Activated naive CD4-positive, alpha-beta T cell treated with anti-CD3 and anti-CD28 coated beads, Interleukin-2, amount 10 ng/mL, durations not matched to agents 7 days and 5 days (primary cell): ENCODE measurements at places on chromosomes 3 and 15.
A peak's percentile ranks its signal among the peaks of the same experiment; 100 is the strongest.

GRCh38 chr15:70199540-70200410 lies 102.1 kb upstream of the TLE3 start:
- no peaks in the 10 kb centered on the region for H3K36me3 ChIP-seq
- no peak overlapping the region for H3K4me3 ChIP-seq
- H3K4me1 ChIP-seq = no peaks in the 10 kb centered on the region

- H3K4me1 ChIP-seq = no peaks in the 10 kb centered on the region
- no peak overlapping the region for H3K4me3 ChIP-seq
- no peaks in the 10 kb centered on the region for H3K27me3 ChIP-seq
- no peaks in the 10 kb centered on the region for H3K36me3 ChIP-seq
- H3K27ac ChIP-seq = no peak overlapping the region
- no peak for DNase-seq
Observed at GRCh38 chr3:166663194-166663593, 716.9 kb downstream of the ZBBX start.

DNA sequence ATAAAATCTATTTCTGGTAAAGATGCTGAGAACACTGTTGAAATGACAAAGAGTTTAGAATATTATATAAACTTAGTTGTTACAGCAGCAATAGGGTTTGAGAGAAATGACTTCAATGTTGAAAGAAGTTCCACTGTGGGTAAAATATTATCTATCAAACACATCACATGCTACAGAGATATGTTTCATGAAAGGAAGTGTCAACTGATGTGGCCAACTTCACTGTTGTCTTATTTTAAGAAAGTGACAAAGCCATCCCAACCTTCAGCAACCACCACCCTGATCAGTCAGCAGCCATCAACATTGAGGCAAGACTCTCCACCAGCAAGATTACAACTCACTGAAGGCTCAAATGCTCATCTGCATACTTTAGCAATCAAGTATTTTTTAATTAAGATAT lies 20.2 kb downstream of the TMEM39A start:
- H3K27me3 ChIP-seq = no peaks in the 10 kb centered on the region
- H3K27ac ChIP-seq = no peak overlapping the region
- no peak overlapping the region for H3K4me3 ChIP-seq
- DNase-seq = no peak
- peaks cover 50% of the 10 kb centered on the region for H3K36me3 ChIP-seq

GRCh38 chr3:10493202-10493589 lies 12.2 kb downstream of the ATP2B2 start:
- H3K27me3 ChIP-seq = peaks cover 19% of the 10 kb centered on the region
- H3K4me3 ChIP-seq = no peak overlapping the region
- H3K27ac ChIP-seq = no peak overlapping the region
- no peaks in the 10 kb centered on the region for H3K36me3 ChIP-seq

GRCh38 chr3:3264796-3265195 lies 85.3 kb upstream of the CRBN start:
- H3K4me3 ChIP-seq = no peak overlapping the region
- no peaks in the 10 kb centered on the region for H3K4me1 ChIP-seq
- no peaks in the 10 kb centered on the region for H3K27me3 ChIP-seq

DNA sequence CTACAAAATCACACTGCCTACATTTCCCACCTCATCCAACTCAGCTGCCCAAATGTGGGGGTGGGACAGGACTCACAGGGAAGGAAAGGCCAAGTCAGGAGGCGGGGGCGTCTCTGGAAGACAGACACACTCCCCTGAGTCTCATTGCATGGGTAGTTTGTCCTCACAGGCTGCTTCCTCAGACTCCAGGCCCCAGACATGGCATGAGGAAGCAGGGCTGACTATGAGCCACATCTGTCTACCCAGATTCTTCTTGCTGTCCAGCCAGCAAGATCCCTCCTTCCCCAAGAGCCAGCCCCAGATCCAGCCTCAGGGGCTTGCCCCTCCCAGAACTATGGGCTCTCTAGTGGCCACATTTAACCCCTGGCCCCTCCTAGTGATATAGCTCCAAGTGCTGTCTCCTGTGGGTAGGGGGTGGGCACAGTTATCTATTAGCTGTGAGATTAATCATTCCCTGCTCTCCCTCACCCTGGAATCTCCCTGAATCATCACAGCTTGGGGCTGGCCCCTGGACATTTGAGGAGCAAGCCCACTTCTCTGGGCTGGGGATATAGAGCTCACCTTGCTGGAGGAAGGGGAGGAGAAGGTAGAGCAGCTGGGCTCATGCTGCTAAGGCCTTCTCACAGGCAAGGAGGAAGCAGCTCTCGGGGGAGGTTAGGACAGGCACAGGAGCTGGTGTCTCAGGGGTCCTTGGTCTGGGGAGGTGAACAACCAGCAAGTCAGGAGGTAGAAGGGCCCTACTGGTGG lies 2.1 kb upstream of the CCDC33 start:
- H3K4me3 ChIP-seq = no peak overlapping the region
- H3K27ac ChIP-seq = no peak overlapping the region
- no peaks in the 10 kb centered on the region for H3K36me3 ChIP-seq
- DNase-seq = no peak
- H3K4me1 ChIP-seq = no peaks in the 10 kb centered on the region

DNA sequence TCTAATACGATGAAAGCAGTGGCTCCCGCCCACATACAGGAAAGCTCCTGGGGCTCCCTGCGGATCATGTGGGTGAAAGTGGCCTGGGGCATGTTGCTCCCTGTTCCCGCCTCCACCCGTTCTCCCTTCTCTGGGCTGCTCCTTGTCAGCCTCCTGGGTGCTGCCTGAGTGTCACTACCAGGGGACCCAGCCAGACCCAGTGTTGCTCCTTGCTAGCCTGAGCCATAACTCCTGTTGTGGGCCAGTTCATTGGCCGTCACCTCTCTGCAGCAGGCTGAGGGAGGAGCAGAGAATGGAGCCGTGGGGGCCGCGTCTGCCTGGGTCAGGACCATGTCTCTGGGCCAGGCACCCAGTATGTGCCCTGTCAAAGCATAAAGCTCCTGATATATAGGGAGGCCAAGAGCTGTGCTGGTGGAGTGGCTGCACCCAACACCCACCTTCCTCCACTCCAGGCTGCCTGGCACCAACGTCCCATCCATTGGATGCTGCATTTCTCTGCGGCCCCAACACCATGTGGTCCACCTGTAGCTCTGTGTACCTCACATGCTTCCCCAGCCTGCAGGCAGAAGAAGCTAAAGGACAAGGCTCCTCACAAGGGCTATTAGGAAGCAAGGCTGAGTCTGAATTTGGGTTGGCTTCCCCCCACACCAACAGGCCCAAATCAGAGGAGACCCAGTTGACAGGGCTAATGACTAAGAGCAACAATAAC lies 40.5 kb downstream of the KLF13 start:
- H3K36me3 ChIP-seq = peaks cover 50% of the 10 kb centered on the region
- H3K27me3 ChIP-seq = no peaks in the 10 kb centered on the region
- H3K4me3 ChIP-seq = peak overlapping the region; percentile 70
- H3K27ac ChIP-seq = peak overlapping the region; percentile 97

- H3K4me1 ChIP-seq = no peaks in the 10 kb centered on the region
- no peak overlapping the region for H3K4me3 ChIP-seq
- DNase-seq = no peak
Observed at GRCh38 chr3:117450026-117450425, 740.4 kb downstream of the TUSC7 start.

GRCh38 chr3:132637590-132637989 lies 22.0 kb downstream of the ACAD11 start:
- no peaks in the 10 kb centered on the region for H3K27me3 ChIP-seq
- no peak overlapping the region for H3K27ac ChIP-seq
- H3K4me1 ChIP-seq = no peaks in the 10 kb centered on the region
- no peak for DNase-seq

DNA sequence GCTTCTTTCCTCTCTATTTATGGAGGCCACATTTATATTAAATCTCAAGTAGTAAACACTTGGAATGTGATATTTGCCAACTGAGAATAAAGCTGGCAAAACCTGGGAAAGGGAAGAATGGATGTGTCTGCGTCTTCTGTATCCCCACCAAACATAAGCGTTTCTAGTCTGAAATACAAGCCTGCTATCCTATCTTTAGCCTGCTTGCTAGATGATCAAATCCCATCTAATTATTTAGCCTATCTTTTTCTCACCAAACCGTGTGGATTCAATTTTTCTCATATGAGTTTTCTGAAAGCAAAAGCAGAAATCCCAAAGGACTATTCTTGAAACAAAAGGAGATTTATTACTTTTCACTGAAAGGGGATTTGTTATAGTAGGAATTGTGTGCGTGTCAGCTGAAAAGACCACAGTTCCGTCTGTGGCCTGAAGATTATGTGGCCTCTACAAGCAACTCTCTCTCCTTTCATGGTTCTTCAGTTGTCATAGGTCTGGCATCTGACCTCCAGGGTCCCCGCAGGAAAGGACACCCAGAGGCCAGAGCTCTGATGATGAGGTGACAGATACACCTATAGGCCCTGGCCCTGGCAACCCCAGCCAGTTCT lies 266.0 kb upstream of the MCTP2 start:
- H3K36me3 ChIP-seq = no peaks in the 10 kb centered on the region
- H3K4me3 ChIP-seq = no peak overlapping the region
- H3K27me3 ChIP-seq = no peaks in the 10 kb centered on the region

GRCh38 chr3:8822141-8822540 lies 52.7 kb upstream of the OXTR start:
- no peak for DNase-seq
- H3K27me3 ChIP-seq = no peaks in the 10 kb centered on the region
- no peak overlapping the region for H3K4me3 ChIP-seq
- H3K27ac ChIP-seq = no peak overlapping the region
- H3K36me3 ChIP-seq = no peaks in the 10 kb centered on the region

GRCh38 chr15:85335193-85335942 lies 45.0 kb upstream of the AKAP13 start:
- DNase-seq = no peak
- no peak overlapping the region for H3K4me3 ChIP-seq
- H3K4me1 ChIP-seq = peaks cover 28% of the 10 kb centered on the region
- peaks cover 23% of the 10 kb centered on the region for H3K27me3 ChIP-seq
- no peak overlapping the region for H3K27ac ChIP-seq

- no peak for DNase-seq
- H3K36me3 ChIP-seq = peaks cover 49% of the 10 kb centered on the region
- no peak overlapping the region for H3K4me3 ChIP-seq
- no peaks in the 10 kb centered on the region for H3K27me3 ChIP-seq
- H3K4me1 ChIP-seq = peaks cover 20% of the 10 kb centered on the region
Observed at GRCh38 chr3:11300970-11301369, 28.8 kb downstream of the ATG7 start.

- peaks cover 46% of the 10 kb centered on the region for H3K4me1 ChIP-seq
- no peak overlapping the region for H3K27ac ChIP-seq
- H3K27me3 ChIP-seq = no peaks in the 10 kb centered on the region
- H3K36me3 ChIP-seq = peaks cover 9% of the 10 kb centered on the region
- no peak for DNase-seq
Observed at GRCh38 chr3:56825567-56826438, 24.1 kb upstream of the ARHGEF3 start.

DNA sequence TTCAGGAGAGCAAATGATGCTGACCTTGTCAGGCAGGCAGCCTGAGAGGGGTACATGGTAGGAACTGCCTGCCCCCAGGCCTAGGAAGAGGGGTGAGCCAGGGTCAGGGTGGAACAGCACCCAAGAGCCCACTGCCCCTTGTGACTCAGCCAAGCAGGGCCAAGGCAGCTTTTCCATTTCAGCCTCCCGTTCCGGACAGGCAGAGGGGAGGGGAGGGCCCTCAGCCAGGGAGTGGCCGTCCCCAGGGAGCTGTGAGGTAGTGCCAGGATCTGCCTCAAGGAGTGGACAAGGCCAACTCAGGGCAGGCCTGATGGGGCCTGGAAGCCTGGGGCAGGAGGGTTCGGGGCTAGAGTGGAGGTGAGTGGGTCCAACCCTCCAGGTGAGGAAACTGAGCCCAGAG lies 5.1 kb upstream of the ANKRD63 start:
- peaks cover 22% of the 10 kb centered on the region for H3K27me3 ChIP-seq
- DNase-seq = no peak
- H3K4me3 ChIP-seq = no peak overlapping the region
- peaks cover 9% of the 10 kb centered on the region for H3K36me3 ChIP-seq
- H3K4me1 ChIP-seq = peaks cover 2% of the 10 kb centered on the region

DNA sequence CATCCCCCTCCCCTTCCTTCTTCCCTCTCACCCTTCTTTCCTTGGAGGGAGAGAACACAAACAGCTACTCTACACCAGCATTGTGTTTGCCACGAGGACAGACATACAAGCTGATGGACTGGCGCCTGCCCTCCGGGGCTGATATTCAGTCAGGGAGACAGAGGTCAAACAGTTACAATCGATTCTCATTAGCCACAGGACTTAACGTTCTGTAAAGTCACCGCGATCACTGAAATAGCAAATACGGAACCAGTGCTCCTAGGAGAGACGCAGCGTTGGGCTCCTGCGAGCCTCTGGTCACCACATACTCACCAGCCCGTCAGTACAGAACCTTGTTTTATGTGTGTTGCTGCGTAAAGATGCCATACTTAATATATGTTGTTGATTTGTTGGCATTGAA lies 108.8 kb downstream of the LRRK1 start:
- no peak overlapping the region for H3K4me3 ChIP-seq
- H3K4me1 ChIP-seq = no peaks in the 10 kb centered on the region
- DNase-seq = no peak
- no peaks in the 10 kb centered on the region for H3K36me3 ChIP-seq

GRCh38 chr15:71055461-71055860 lies 59.8 kb upstream of the THSD4 start:
- peaks cover 2% of the 10 kb centered on the region for H3K27me3 ChIP-seq
- H3K36me3 ChIP-seq = no peaks in the 10 kb centered on the region
- H3K27ac ChIP-seq = no peak overlapping the region
- no peaks in the 10 kb centered on the region for H3K4me1 ChIP-seq
- no peak overlapping the region for H3K4me3 ChIP-seq
- DNase-seq = no peak

GRCh38 chr3:129628169-129628522 lies 21.7 kb upstream of the PLXND1 start:
- peaks cover 22% of the 10 kb centered on the region for H3K4me1 ChIP-seq
- no peak overlapping the region for H3K4me3 ChIP-seq
- peaks cover 55% of the 10 kb centered on the region for H3K27me3 ChIP-seq
- no peaks in the 10 kb centered on the region for H3K36me3 ChIP-seq

- H3K27ac ChIP-seq = peak overlapping the region; percentile 65
- no peak overlapping the region for H3K4me3 ChIP-seq
- peaks cover 6% of the 10 kb centered on the region for H3K27me3 ChIP-seq
- DNase-seq = no peak
- H3K4me1 ChIP-seq = peaks cover 70% of the 10 kb centered on the region
- H3K36me3 ChIP-seq = peaks cover 52% of the 10 kb centered on the region
Observed at GRCh38 chr3:160445854-160446253, 3.7 kb downstream of the TRIM59 start.

DNA sequence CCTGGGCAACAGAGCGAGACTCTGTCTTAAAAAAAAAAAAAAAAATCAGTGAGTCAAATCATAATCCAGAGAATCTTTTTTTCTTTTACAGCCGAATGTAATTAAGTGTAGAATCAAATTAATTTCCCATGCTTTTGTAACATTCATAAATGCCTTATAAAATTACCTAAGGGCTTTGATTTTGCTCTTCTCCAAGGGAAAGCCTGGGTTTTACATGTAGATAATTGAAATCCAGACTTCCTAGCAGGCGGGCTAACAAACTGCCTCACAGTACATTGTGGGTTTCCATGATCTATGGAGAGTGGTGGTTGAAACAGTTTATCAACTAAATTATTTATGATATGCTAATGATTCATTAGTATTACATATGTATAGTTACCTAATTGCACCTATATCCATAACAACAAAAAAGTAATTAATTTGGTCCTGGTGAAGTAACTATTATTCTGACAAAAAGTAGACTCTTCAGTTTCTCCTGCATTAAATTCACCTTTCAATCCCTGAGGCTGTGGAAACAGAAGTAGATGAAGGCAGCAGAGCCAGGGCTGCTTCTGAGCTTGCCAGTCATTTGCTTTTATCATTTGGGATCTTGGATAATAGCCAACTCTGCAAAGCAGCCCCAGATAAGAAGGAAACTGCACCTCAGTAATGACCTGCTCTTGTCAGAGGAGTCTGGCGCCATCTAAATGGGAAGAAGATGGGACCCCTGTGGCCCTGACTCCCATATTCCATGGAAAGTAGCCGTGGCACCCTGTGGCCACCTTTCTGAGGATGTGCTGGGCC lies 9.5 kb downstream of the CCR9 start:
- H3K36me3 ChIP-seq = no peaks in the 10 kb centered on the region
- no peak overlapping the region for H3K27ac ChIP-seq
- H3K4me1 ChIP-seq = peaks cover 14% of the 10 kb centered on the region
- H3K4me3 ChIP-seq = no peak overlapping the region
- DNase-seq = no peak
